ENCODE measurements at places on chromosomes 5 and 9.

DNA sequence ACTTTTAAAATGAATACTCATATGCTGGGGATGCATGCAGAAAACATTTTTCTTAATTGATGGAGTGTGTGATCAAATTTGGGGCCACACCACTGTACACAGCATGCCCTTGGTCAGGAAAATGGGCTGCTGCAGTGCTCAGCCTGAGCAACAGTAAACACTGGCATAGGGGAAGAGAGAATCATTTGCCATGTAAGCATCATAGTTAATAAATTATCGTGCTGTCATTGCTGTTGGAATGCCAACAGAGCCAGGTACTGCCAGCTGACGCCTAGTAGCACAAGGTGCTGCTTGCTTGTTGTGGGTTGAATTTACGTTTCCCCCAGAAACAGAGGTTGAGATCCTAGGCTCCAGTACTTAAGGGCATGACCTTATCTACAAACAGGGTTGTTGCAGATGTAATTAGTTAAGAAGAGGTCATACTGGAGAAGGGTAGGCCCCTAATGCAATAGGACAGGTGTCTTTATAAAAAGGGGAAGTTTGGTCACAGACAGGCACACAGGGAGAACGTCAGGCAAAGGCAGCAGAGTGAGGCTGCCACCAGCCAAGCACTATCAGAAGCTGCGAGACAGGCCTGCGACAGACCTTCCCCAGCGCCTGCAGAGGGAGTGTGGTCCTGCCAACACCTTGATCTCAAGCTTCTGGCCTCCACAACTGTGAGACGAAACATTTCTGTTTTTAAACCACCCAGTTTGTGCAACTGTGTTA, 25.3 kb downstream of the DAP start:
- no peak for DNase-seq

DNA sequence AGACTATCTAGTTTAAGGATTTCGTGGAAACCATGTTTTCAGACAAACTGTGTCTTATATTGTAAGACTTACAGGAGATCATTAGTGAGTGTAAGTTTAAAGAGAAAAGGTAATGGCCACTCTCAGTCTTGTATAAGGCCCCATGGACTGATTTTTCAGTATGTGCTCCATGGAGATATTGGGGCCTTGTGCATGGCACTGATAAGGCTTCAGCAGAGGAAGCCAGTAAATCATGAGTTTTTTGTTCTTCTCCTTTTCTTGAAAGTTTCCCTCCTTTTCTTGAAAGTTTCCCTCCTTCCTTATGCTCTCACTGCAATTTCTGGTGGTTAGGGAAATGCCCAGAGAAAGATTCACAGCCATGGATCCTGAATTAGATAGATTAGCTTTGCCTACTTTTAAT, 471.3 kb downstream of the LRRC70 start:
- DNase-seq, result no peak

GRCh38 chr5:96252596-96252995, 180.5 kb downstream of the PCSK1 start:
- no peak for DNase-seq

- DNase-seq, result no peak
Observed at GRCh38 chr5:171450423-171451331, 31.2 kb downstream of the FGF18 start.

DNA sequence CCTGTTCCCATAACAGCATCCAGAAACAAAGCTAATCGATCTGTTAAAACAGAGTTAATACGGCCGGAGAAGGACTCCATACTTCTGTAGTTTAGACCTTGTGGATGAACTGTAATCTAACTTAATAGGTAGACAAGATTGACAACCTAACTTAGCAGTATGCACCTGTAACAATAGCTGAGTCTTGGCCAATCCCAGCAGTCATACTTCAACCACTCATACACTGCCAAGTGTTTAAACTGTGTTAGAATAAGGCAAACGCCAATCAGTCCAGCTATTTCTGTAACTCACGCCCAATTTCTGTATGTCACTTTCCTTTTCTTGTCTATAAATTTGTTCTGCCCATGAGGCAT, 33.7 kb upstream of the MACIR start:
- DNase-seq, result no peak
